ENCODE measurements at places on chromosomes 4 and X. TPM values are rescaled to one million over a fixed set of nuclear protein-coding genes. Genes with fewer than 3 reads are reported as not detected.

The BMP3 gene
- 1.2 TPM for total RNA-seq

The FSTL5 gene
- total RNA-seq, result 0.28 TPM

The PARM1 gene
- total RNA-seq, result 43.2 TPM

The SHISA3 gene
- total RNA-seq, result 6.3 TPM

The TMSB15C gene
- total RNA-seq, result 5.6 TPM

The TREX2 gene
- total RNA-seq, result 0.80 TPM

The OPN1MW gene
- total RNA-seq, result not detected

The PPP4R3C gene
- total RNA-seq, result not detected

The ZCCHC4 gene
- total RNA-seq, result 9.7 TPM

The PCDH10 gene
- not detected for total RNA-seq

The LIMCH1 gene
- 0.15 TPM for total RNA-seq

The LRAT gene
- not detected for total RNA-seq

Measured in GM12878 (cell line).